CD4-positive, CD25-positive, alpha-beta regulatory T cell (primary cell): ENCODE measurements at places on chromosomes 6 and 20.

GRCh38 chr6:41455818-41456217, 90.4 kb upstream of the FOXP4 start:
- DNase-seq: no peak

DNA sequence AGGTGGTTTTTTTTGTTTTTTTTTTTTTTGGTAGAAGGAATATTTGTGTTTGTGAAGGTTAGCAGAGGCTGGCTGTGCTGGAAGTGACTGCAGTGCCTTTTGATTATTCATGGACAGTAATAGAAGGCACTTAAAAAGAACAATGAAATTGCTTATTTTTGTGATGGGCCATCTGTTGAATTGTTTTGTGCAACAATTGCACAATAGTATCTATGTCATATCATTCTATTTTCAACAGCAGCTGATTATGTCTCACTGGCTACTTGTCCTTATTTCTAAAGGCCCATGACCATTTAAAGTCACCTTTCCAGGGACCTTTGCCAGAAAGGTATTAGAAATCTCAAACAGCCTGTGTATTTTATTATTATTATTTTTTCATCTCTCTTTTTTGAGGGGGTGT, 70.6 kb downstream of the AFG1L start:
- DNase-seq: no peak

GRCh38 chr20:19129976-19130612, 82.3 kb upstream of the SLC24A3 start:
- no peak for DNase-seq

- no peak for DNase-seq
Observed at GRCh38 chr6:24827162-24827561, 28.4 kb upstream of the ARMH2 start.

DNA sequence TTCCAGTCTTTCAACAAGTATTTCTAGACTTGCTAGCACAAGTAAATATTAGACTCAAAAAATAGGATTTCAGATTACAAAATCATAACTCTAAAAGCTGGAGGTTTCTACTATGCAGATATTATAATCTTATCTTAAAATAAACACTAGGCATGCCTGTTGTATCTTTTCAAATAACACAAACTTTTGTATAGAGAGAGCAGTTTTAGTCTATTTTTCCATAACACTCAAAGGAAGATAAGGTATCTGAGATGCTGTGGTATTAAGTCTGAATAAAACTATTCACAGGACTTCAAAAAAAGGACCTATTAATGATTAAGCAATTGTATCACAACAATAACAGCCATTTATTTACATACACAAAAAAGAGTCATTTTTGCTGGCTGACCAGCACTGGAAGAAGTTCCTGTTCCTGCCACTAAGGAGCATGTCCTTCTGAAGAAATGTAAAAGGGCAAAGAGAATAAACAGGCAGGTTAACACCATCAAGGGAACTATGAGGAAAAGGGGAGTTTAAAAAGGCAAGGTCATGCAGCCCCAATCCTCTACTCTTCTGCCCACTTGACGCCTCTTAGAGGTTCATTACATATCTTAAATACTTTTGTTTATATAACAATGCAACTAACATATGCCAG, 39.4 kb downstream of the REPS1 start:
- DNase-seq: no peak

DNA sequence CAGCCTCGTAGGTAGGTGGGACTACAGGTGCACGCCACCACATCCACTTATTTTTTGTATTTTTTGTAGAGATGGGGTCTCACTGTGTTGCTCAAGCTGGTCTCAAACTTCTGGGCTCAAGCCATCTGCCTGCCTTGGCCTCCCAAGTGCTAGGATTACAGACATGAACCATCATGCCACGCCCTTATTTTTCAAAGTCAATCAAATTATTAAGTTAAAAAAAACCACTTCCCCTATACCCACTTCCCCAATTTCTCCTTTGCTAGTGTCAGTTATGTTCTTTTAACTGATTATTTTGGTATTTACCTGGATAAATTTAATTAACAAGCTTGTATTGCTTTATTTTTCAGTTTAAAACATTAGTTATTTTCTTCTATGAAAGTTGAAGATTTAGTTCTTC, 49.6 kb downstream of the RIOK1 start:
- DNase-seq: no peak

DNA sequence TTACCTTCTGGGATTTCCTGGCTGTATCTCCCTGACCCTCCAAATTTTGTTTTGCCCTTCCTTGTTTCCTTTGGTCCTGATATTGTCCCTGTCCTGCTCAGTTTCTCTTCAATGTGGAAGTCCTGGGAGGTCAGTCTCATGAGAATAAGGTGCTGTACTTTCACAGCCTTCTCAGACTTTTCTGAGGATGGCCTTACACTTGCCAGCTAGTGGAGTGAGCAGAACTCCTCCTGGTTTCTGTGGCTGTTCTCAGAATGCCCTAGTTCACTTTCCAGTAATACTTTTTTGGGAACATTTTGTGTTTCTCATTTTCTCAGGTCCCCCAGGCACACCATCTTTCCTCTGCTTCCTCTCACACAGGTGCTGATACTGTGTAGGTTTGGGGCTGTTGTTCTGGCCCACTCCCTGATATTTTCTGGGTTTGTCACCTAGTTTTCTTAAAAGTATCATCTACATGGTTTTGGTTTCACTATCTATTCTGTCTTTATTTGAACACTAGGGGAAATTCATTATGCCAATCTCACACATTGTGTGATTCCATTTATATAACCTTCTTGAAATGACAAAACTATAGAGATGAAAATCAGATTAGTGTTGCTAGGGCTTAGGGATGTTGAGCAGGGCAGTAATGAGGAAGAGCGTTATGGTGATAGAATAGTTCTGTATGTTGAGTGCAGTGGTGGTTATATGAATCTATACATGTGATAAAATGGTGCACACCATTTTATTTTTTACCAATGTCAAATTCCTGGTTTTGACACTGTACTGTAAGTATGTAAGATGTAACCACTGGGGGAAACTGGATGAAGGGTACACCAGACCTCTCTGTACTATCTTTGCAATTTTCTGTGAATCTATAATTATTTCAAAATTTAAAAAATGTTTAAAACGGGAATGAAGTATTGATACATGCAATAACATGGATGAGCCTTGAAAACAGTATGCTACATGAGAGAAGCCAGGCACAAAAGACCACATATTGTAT, 27.2 kb upstream of the BRPF3 start:
- no peak for DNase-seq

DNA sequence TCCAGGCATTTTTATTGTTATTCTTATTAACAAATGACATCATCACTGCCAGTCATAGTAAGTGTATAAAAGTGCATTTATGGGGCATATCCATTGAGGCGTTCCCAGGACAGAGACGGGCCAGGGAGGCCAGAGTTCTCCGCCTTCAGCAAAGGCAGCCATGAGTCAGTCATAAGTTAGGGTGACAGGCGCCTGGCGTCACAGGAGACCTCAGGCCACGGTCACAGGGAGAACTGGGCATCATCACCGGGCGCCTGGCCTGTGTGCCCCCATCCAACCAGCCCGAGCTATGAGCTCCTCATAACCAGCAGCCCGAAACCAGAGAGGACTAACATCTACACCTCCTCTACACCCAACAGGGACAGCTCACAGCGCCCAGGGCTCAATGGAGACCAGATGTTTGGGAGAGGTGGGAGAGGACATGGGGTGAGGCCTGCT, 259.2 kb downstream of the DLL1 start:
- no peak for DNase-seq

- DNase-seq: no peak
Observed at GRCh38 chr20:48652961-48653705, 174.7 kb downstream of the PREX1 start.

GRCh38 chr6:20403766-20404640, 2.3 kb downstream of the E2F3 start:
- DNase-seq: peak; percentile 57

DNA sequence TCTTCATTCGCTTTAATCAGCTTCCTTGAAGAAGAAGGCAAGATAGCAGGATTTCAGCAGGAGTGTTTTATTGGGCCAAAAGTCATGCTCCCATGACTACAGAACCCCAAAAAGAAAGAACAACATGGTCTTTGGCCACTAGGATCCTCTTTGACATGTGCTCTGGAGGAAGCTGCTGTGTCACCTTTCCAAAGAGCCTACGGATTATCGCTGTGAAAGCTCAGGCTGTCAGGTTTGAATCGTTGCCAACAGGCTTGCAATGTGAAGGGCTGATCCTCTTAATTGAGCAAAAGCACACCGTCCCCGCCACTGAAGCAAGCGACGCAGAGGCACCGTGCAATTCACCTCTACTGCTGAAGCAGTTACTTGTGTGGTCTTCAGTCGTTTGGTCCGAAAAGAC, 29.0 kb downstream of the MYLIP start:
- DNase-seq: no peak

- DNase-seq: no peak
Observed at GRCh38 chr6:109241199-109241598, 141.1 kb downstream of the CD164 start.

- no peak for DNase-seq
Observed at GRCh38 chr6:51616243-51616642, 471.2 kb downstream of the PKHD1 start.

- no peak for DNase-seq
Observed at GRCh38 chr6:131136021-131136786, 937 bp downstream of the AKAP7 start.

- no peak for DNase-seq
Observed at GRCh38 chr6:163327165-163327880, 87.2 kb upstream of the QKI start.

- DNase-seq: no peak
Observed at GRCh38 chr6:111824608-111825337, 48.5 kb downstream of the FYN start.

DNA sequence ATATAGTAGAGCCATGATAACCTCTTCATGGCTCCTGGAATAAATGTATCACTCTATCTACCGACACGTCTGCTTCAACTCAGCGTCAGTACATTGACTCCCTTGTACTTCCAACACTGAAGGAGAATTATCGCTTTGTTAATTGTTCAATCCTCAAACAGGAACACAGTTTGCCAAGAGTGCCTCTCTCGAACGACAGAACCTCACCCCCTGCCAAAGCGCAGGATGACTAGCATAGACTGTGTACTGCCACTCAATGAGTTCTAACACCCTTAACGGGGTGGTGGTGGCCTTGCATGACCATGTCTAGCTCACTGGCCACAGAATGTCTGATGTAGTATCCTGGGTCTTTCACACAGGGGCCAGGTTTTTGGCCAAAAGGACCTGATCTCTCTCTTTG, 81.4 kb upstream of the HEY2 start:
- no peak for DNase-seq

GRCh38 chr20:19858466-19859371, 100.7 kb downstream of the RIN2 start:
- no peak for DNase-seq

DNA sequence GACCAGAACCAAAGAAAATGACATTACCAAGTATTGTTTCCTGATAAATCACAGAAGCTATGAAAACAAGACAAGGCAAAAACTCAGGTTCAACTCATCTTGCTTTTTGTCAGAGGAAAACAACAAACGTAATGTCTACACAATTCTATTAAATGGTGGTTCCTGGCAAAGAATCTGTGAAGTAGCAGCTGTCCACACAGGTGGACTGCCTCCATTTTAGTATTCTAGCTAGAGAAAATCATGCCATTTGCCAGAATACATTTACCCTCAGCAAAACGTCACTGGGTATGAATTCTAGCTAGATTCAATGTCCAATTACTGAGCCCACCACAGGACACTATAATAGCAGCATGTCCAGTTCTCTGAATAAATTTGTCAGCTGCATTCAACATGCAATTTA, 125.4 kb downstream of the ADGRB3 start:
- no peak for DNase-seq

GRCh38 chr6:52929321-52930164, 20.0 kb upstream of the GSTA3 start:
- DNase-seq: no peak
